Upper lobe of left lung (tissue), 6 donors: ENCODE measurements at places on chromosomes 12 and 14.

GRCh38 chr12:88816201-88816600, 235.9 kb upstream of the KITLG start:
- no peak for DNase-seq

DNA sequence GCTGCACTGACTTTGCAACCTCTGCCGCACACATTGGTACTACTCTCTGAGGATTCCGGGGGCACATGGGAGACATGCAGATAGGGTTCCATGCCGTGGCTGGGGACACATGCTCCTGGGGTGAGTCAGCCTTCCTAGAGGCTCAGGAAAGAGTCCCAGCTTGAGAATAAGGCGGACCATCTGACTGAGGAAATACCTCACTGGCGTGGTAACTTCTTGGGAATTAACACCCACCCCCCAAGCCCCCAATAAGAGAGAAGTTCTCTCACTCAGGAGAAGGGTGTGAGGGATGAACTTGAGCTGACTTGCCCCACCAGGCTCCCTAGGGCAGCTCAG, 23.2 kb downstream of the PLXNC1 start:
- no peak for DNase-seq

DNA sequence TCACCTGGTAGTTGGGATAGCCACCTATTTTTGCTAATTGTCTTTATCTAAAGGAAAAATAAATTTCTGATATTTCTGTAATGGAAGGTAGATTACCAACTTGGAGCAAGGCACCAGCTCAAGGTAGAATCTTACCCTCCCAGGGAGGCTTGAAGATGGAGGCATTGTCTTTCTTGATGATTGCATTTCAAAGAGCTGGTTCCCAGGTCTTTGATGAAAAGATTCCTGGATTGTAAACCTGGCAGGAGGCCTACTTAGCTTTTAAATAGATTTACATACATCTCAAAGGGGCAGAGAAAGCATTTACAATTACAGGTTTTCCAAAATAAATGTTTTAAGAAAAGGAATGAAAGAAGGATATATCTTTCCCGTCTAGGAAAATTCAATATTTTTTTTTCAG, 729.2 kb downstream of the LRFN5 start:
- no peak for DNase-seq

- DNase-seq = no peak
Measured at GRCh38 chr14:83520837-83521236, 1987.2 kb upstream of the SEL1L start.

- DNase-seq = no peak
Measured at GRCh38 chr12:122087431-122088178, 9.0 kb downstream of the MLXIP start.
